GM13977 (cell line): ENCODE measurements at places on chromosomes 7 and 10.

DNA sequence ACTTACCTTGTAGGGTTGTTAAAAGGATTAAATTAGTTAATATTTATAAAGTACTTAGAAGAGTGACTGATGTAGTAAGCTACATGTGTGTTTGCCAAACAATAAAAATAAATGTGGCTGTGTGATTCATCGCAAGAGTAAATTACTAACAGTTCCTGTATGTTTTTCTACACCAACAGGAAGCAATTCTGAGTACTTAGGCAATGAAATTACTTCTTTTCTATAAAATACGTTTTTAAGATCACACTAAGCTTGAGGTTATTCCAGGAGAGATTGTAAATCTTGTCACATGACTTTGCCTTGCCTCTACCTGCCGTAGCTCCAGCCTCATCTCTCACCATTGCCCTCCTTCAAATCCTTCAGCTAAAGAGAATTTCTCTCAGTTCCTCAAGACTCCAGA lies 18.1 kb upstream of the GSTK1 start:
- DNase-seq, result no peak

DNA sequence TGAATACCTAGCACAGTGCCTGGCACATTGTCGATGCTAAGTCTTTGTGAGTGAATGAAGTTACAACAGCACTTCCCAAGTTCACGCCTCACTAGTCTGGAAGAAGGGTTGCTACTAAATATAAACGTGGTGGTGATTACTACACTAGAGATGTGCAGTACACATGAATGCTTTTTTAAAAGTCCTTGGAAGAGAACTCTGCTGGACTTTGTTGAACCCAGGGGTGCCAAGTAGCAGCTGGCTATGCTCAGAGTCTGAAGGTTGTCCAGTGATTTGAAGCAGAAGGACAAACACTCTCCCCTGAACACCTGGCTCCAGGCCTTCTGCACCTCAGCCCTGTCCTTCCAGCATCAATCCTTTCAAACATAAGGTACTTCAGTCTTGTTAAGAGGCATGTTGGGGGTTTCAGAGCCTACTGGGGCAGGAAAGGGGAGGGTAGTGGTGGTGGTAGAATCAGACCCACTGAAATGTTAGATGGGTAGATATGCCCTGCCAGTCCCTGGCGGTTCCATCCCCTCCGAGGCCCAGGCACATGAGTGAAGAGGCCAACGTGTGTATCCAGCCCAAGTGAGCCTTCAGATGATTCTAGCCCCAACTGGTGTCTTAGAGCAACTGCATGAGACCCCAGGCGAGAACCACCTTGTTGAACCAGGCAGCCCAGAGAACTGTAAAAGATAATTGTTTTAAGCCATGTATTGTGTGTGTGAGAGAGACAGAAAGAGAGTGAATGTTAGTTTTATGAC lies 94.4 kb downstream of the TAX1BP1 start:
- no peak for DNase-seq

DNA sequence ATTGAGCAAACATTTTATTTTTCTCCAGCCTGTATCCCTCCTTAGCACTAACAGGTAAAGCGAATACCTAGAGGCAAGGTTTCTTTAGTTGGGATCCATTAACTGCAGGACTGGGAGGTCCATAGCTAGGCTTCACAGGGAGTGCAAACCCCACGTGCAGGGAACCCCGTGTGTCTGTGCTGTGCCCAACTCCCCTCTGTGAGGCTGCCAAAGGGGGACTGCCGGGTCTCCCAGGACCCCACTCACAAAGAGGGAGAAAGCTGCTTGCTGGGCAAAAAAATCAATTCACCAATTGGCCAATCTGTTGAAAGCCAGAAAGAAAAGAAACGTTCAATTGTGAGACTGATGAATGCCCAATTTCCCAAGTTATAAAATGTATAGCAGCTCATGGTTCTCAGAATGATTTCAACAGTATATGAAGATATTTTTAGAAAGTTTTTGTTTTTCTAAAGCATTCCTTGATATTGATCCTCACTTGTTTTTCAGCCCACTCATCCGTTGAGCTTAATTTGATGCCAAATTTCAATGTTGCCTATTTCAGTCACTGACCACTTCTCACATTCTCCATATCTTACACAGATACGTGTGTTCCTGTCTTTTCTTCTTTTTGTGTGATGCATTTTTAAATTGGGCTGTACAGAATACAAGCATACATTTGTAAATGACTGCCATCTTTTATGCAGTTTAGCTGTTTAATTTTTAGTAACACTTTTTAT lies 202.7 kb upstream of the PRSS58 start:
- DNase-seq, result no peak

DNA sequence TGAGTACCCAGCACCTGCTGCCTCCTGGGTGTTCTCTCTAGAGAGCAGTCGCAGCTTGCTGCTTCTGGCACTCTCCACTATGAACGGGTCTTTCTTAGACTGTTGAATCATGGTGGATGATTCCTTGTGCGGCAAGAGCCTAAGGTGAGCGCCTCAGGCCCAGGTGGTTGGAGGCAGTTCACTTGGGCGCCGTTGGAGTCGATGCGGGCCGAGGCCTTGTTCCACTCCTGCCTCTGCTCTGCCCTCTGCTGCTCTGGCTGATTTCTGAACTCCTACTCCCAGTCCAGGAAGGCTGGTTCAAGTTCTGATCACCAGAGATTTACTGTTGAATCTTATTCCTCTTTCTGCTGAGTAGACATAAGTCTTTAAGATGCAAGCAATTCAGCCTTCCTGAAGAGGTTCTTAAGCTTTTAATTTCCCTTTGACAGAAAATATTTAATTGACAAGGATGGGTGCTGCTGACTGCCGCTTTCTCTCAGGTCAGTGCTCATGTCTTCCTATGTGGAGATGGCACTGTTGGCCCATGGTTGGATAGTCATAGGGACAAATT lies 10.4 kb downstream of the YKT6 start:
- no peak for DNase-seq
